Retina (tissue), 1 donor: ENCODE measurements at places on chromosomes 5 and 9.
A peak's percentile ranks its signal among the peaks of the same experiment; 100 is the strongest.

DNA sequence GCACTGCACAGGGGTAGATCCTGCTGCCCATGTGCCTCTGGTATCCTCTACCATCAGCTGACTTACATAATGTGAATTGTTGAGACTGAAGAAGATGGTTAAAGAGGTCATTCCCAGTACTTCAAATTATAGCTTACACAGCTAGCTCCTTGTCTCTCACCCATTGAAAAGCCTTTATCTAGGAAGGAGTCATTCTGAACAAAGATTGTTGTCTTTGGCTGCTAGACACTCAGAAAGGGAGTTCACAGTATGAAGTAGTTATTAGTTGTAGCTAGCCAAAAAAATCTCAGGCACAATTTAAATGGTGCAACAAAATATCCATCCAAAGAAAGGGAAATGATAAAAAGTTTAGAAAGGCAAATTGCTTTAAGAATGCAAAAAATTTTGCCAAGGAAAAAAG lies 102.0 kb upstream of the NREP start:
- DNase-seq, result no peak

DNA sequence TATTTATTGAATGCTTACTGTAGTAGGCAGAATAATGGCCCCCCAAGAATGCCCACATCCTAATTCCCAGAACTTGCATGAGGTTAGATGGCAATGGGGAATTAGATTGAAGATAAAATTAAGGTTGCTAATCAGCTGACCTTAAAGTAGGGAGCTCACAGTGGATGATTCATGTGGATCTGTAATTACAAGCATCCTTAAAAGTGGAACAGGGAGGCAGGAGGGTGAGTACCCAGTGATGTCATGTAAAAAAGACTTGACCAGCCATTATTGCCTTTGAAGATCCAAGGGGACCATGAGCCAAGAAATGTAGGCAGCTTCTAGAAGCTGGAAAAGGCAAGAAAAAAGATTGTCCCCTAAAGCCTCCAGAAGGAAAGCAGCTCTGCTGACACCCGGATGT lies 71.4 kb downstream of the GABBR2 start:
- no peak for DNase-seq

DNA sequence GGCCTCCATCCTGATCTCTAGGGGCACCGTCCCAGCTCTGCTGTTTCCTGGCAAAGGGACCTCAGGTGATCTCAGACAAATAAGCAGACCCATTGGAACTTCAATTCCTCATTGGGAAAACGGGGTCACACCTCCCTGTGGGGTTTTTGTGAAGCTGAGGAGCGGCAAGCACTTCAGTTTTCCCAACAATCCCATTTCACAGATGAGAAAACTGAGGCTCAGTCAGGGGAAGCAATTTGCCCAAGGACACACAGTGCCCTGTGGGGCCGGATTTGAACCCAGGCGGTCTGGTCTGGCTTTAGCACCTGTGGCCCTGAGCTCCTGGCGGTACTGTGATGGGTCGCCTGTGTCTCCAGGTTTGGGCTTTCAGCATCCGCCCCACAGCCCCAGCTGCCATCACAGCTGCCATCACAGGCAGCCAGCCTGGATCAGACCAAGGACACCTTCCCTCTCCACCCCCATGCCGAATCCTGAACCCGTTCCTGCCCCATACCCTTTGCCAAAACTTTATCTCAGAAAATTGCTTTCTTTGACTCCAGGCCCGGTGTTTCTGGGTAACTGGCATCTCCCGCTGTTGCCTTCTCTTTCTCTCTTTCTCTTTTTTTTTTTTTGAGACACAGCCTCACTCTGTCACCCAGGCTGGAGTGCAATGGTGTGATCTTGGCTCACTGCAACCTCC lies 26.4 kb downstream of the NCS1 start:
- no peak for DNase-seq

- no peak for DNase-seq
These were observed 12.7 kb upstream of the FCN1 start for GRCh38 chr9:134930398-134930797.

GRCh38 chr5:14595891-14596290 lies 14.3 kb downstream of the OTULINL start:
- no peak for DNase-seq

DNA sequence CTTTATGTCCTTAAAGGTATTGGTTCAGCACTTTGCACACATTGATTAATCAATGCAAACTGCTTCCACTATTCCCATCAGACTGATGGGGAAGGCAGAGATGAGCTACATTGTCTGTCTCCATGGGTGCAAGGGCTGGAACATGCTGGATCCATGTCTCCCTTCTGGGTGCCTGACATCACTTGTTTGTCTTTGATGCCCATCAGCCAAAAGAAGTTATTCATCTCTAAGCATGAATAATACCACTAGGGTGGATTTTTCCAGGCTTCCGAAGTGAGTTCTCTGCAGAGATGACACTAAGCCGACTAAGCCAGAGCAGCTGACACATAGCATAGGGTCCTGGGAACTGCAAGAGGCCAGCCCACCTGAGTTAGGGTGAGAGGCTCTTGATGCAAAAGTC lies 8.7 kb downstream of the FGF1 start:
- DNase-seq, result no peak

DNA sequence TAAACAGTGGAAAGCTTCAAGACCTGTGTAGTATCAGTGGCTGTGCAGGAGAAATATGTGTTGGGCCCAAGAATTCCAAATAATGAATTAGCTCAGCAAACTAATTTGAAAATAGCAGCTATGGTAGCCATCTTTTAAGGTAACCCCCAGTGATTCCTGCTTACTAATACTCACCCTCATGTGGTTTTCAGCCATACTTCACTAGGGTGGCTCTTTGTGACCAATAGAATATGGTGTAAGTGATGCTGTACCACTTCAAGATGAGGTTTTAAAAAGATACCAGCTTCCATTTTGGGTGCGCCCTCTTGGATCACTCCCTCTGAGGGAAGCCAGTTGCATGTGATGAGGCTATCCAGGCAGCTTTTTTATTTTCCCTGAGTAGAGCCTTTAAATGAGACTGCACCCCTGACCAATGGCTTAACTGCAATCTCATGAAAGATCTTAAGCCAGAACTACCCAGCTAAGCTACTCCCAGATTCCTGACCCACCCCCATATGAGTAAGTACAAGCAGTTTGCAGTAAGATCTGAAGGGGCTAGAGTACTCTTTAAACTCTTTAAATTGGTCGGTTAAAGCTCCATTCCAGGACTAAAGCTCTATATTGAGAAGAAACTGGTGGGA lies 58.3 kb downstream of the UHRF2 start:
- DNase-seq, result no peak

DNA sequence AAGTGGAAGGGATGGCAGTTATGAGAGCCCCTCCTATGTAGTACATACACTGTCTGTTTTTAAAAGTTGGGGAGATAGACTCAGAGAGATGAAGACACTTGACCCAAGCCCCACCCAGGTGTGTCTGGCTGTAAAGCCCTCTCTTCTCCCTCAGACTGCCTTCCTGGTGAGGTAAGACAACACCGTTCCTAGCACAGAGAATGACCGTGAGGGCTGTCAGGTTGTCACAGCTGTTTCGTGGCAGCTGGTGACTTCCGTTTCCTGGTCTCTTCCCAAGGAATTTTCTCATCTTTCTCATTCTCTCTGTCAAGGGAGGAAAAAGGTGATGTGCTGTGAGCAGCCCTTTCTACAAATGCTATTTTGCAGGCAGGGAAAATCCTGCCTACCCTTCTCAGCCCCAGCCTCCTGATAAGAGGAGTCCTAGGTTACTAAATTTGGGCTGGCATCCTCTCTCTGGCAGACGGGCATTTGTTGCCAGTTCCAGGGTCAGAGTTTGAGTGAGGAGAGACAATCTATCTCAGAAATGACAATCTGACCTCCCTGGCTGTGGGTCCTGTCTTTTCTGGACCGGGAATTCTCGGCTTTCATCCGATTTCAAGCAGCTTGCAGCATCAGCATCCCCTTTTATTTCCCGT lies 263.5 kb upstream of the PANK3 start:
- no peak for DNase-seq

DNA sequence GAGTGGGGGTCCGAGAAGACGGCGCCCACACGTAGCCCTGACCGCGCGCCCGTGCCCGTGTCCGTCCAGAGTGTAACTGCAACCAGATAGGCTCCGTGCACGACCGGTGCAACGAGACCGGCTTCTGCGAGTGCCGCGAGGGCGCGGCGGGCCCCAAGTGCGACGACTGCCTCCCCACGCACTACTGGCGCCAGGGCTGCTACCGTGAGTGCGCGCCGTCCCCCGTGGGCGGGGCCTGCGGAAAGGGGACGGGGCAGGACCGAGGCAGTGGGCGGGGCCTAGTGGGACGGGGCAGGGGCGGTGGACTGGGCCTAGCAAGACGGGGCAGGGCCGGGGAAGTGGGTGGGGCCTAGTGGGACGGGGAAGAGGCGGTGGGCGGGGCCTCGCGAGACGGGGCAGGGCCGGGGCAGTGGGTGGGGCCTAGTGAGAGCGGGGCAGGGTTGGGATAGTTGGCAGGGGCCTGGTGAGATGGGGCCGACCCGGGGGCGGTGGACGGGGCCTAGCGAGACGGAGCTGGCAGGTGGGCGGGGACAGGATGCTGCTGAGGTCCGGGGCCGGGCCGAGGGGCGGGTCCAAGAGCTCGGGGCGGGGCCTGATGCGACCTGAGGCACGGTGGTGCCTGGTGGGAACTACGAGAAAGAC lies 79.1 kb downstream of the NTNG2 start:
- DNase-seq, result peak; percentile 78

DNA sequence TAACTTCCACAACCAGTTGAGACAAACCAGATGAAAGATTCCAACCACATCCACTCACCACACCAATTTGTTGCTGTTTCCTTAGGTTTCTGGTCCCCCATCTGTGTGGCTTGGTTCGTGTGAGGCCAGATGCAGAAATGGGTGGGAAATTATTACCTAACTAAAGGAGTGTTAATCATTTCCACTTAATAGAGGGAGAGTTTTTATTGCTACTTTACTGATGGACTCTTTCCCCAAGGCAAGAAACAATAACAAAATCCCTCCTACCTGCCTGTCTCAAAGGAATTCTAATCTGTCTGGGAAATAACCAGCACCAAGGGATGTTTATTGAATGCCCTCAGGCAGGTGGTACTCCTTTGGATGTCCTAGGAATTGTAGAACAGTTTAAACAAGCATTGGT lies 76.3 kb downstream of the TMEM167A start:
- DNase-seq, result no peak

DNA sequence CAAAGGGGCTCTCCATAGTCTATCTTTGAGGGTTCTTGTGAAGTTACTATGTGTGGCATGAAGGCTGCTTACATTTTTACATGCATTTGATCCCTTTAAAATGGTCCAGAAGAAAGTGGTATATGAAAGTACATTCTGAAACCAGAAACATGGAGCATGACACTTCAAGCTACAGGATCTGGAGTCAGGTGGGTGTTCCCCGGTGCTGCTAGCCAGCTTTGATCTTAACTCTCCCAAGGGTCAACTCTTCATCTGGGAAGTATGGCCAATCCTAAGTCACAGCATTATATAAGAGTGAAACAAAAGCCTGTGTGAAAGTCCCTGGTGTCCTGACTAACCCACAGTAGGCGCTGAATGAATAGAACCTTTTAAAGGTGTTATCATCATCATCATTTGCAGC lies 91.0 kb upstream of the TAS2R1 start:
- no peak for DNase-seq

DNA sequence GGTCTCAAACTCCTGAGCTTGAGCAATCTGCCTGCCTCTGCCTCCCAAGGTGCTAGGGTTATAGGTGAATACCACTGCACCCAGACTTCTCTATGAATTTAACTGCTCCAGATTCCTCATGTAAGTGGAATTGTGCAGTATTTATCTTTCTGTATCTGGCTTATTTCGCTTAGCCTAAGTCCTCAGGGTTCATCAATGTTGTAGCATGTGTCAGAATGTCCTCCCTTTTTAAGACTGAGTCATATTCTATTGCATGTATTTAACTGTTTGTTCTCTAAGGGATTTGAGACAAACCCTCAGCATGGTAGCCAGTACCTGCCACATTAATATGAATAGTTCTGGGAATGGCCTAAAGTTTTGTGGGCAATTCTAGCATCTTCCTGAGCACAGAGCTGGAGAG lies 53.9 kb upstream of the TUT7 start:
- DNase-seq, result no peak

DNA sequence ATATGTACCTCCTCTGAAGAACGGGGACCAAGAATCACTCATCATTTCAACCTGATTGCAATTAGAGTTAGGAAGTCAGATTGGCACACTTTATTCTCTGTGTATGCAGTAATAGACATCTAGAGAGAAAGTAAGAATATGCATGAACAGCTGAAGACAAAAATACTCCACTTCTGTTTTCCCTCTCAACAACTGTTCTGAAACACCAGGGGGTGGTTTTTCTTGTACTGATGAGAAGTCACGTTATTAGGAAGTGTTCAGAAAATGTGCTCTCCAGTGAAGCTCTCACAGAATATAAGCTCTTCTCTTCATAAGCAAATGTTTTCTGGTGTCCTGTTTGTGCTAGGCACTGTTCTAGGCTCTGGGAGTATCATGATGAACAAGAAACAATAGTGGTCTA lies 531.7 kb upstream of the C9orf72 start:
- DNase-seq, result no peak

DNA sequence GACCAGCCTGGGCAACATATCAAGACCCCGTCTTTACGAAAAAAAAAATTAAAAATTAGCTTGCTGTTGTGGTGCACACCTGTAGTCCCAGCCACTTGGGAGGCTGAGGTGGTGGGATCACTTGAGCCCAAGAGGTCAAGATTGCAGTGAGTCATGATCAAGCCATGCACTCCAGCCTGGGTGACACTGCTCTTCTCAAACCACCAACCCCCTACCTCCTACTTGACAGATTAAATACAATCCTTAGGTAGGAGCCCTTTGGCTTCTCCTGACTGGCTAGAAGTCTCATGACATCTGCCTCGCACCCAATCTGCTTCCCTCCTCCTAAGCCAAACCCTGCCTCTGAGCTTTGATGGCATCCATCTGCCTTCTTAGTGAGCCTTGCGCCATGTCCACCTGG lies 11.6 kb upstream of the FBP1 start:
- no peak for DNase-seq

DNA sequence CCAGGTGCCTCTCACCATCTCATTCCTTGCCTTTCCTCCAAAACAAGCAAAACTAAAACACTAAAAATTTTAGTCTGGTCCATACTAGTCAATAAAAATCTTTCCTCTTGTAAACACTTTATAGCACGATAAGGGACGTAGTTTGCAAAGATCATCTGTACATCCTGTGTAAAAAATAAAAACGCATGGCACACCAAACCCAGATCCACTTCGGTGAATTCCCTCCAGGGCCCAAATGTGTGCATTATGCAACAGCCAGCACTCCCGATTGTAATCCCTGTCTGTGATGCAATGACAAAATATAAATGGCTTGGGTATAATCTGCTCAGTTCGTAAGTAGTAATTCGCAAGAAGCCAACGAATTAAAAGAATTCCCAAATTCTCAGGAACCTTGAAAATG lies 1.4 kb downstream of the FAM169A start:
- no peak for DNase-seq

DNA sequence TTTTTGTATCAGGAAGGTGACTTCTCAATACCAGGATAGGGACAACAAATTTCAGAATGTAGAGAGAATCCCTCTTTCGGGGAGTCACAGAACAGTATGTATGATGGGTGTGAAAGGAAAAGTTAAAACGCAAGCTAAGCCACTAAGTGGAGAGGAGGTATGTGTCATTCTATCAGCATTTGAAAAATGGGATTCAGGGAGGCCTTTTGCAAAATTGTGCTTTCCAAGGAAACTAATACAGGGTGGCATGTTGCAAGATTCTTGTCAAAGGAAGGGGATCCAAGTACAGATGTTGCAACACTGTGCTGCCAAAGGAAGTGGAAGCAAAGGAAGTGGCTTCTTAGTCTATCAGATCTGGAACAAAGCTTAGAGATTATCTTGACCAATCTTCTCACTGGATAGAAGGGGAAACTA lies 12.6 kb upstream of the TNIP1 start:
- no peak for DNase-seq

GRCh38 chr5:172877466-172878260 lies 43.6 kb downstream of the ERGIC1 start:
- no peak for DNase-seq
